ENCODE measurements at places on chromosomes 12 and 14.

DNA sequence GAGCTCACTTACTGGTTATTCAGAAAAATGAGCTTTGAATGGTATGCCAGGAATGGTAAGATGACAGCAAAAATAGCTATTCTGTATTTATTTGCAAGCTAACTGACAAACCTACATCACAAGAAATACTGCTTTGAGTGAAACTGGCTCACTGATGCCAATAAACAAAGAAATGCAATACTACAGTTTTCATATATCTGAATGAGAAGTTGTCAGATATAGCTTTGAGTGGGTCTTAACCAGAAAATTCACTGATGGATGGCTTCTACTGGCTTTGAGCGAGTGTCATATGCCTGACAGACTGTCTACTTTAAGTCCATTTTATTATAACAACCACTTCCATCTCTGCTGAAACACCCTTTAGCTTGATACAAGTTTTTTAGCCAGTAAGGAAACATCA lies 330.1 kb downstream of the NELL2 start:
- DNase-seq = no peak

- DNase-seq = no peak
These were observed 6.5 kb upstream of the VTI1B start for GRCh38 chr14:67680941-67681340.

GRCh38 chr14:92153581-92153980 lies 31.8 kb downstream of the CPSF2 start:
- DNase-seq = no peak

- no peak for DNase-seq
These were observed 5.8 kb upstream of the PUS1 start for GRCh38 chr12:131923260-131923659.

DNA sequence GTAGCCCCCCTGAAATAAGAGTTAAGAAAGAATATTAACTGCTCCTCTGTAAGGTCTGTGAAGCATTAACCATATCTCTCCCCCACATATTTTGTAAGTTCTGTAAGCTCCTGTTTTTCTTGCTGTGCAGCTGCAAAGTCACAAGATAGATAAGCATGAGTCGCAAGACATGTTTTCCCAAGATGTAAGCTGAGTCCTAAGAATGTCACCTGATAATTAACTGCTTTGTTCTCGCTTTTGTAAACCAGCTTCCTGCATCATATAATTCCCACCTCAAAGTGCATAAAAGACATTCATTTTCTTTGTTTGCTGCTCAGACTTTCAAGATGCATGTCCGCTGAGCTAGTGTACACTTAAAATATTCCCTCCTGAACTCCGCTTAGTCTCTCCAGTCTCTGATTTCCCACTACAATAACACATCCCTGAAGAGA lies 27.0 kb upstream of the PHC1 start:
- DNase-seq = no peak

DNA sequence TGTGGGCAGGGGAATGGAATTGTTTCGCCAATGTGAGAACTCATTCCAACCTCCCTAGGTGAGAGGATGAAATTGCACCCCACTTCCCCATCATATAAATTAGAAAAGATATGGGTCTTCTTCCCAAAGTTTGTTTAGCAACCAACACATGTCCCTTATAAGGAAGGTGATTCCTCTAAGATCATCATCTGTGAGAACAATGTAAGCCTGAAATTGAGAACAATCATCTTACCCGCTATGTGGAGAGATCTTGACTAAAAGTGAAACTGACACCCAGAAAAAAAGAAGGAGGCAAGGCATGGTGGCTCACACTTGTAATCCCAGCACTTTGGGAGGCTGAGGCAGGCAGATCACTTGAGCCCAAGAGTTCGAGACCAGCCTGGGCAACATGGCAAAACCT lies 173.2 kb upstream of the HMGA2 start:
- DNase-seq = no peak

DNA sequence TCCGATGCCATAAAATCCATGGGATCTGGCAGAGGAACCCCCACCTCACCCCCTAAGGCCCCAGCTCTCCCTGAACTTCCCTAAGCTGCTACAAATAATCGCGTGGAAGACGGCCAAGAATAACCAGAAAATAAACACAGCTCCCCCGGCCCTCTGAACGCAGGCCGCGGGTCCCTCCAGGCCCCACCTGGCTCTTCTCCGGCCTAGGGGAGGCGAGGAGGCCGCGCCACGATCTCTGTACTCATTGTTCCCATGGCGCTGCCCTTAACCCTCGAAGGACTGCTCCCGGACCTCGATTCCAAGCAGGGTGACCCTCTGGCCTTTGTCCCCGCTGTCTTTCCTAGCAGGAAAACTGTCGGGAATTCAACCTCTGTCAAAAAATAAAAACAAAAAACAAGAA lies 33.9 kb upstream of the TBX5 start:
- DNase-seq = no peak

GRCh38 chr14:51176839-51177238 lies 63.2 kb upstream of the TMX1 start:
- no peak for DNase-seq

DNA sequence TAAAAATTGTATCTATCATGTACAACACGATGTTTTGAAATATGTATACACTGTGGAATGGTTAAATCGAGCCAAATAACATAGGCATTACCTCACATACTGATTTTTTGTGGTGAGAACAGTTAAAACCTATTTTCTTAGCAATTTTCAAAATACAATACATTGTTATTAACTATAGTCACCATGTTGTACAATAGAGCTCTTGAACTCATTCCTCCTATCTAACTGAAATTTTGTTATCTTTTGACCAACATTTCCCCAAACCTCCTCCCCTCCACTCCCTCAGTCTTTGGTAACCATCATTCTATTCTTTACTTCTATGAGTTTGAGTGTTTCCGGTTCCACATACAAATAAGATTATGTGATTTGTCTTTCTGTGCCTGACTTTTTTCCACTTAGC lies 6.8 kb upstream of the SLC38A2 start:
- DNase-seq = no peak

DNA sequence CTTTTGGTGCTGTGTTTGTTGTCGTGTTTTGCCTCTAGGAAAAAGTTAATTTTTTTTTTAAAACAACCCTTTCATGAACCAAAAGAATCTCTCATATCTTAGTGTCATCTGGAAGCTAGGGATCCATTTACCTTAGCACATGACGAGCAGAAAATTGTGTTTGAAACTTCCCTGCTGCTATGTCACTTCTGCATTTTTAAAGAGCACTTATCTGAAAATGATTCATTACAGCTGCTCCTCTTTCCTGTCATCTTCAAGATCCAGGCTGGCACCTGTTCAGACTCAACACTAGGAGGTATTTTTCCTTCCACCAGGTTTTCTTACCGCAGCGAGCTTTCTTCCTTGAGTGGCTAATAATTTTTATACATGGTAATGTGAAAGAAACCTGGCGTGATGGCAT lies 67.0 kb downstream of the EML1 start:
- no peak for DNase-seq

- DNase-seq = no peak
These were observed 82.7 kb downstream of the FUT8 start for GRCh38 chr14:65495196-65495595.

GRCh38 chr12:13440844-13441243 lies 244.3 kb downstream of the EMP1 start:
- no peak for DNase-seq

GRCh38 chr14:45868377-45868776 lies 615.4 kb upstream of the MIS18BP1 start:
- DNase-seq = no peak

- no peak for DNase-seq
These were observed 378.8 kb upstream of the DCN start for GRCh38 chr12:91561301-91561957.

GRCh38 chr12:111074559-111074958 lies 154.2 kb upstream of the MYL2 start:
- DNase-seq = no peak

DNA sequence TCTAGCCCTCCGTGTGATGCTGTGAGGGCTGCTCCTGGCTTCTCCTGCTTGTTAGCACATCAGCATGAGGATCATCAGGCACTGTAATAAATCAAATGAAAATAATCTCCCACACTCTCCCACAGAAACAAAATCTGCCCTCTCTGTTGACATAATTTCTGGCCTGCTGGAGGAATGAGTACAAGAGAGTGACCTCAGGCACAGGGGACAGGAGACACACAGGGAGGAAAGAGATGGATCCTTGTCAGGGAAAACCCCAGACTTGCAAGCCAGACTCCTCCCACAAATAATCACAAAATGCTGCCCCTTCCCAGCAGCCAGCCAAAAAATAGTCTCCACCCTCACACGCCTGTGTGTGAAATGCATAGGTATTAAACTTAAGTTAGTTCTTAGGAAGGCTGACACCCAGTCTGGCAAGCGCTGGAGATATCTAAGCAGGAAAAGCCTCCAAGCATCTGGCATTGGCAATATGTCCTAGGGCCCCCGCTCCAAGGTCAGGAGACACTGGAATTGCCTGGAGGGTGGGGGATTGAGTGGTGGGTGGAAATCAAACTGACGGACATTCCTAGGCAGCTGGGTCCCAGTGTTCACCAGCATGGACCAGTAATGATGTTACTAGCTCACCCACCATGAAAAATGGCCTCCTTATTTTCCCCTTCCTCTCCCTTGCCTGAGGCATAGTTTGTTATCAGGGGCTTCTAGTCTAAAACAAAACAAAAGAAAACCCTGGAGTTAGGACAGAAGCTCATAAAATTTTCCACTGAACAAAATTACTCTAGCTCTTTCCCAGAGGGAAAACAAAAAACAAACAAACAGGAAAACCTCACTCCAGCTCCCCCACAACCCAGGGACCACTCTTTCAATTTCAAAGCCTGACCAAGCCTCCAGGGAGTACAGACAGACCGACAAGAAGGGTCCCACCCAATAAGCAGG lies 22.0 kb downstream of the SMUG1 start:
- no peak for DNase-seq

- DNase-seq = no peak
These were observed 78.3 kb upstream of the ANO4 start for GRCh38 chr12:100715976-100716944.

- DNase-seq = no peak
These were observed 63.8 kb downstream of the FAR2 start for GRCh38 chr12:29212682-29213403.

GRCh38 chr14:59091404-59091803 lies 97.1 kb upstream of the DAAM1 start:
- no peak for DNase-seq

DNA sequence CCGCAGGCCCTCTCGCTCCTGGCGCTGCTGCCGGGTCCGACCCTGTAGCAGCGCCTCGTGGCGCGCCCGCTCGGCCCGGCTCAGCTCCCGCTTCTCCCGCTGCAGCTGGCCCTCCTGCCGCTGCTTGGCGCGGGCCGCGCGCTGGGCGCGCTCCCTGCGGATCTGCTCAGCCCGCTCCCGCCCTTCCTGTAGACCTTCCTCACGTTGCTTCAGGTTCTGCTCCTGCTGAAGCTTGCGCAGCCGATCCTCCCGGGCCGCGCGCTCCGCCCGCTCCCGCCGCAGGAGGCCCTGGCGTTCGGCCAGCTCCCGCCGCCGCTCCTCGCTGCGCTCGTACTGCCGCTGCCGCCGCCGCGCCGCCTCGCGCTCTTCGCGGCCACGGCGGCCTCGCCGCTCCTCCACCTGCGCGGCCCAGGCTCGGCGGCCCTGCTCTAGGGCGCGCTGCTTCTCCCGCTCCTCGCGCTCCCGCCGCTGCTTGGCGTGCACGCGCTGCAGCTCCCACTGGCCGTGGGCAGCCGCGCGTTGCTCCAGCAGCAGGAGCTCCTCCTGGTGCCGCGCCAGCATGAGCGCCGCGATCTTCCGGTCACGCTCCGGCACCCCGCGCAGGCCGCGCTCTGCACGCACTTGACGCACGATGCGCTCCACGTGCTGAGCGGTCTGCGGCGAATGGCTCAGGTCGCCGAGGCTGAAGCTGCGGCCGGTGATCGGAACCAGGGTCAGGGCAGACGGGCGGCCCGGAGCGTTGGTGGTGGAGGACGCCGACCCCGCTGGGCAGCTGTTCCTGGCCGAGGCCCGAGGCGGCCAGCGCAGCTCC lies 2.4 kb downstream of the CCDC177 start:
- no peak for DNase-seq

GRCh38 chr14:68888883-68889282 lies 90.2 kb downstream of the ACTN1 start:
- no peak for DNase-seq

DNA sequence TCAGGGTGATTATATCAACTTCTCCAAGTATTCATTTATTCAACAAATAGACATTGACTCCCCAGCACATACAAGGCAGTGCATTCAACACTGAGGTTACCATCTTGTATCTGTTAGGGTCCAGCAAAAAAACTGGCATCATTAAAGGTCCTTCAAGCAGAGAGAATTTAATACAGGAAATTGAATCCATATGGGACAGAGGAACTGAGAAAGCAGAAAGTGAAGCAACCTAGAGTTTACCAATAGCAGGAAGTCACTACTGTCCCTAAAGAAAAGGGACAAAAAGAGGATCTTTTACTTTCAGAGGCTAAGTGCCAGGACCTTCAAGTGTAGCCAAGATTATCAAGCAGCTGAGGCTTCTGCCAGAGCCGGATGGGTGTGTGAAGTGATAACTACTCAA lies 237.8 kb upstream of the TBX3 start:
- no peak for DNase-seq

GRCh38 chr12:43969882-43970281 lies 134.0 kb downstream of the TMEM117 start:
- no peak for DNase-seq

DNA sequence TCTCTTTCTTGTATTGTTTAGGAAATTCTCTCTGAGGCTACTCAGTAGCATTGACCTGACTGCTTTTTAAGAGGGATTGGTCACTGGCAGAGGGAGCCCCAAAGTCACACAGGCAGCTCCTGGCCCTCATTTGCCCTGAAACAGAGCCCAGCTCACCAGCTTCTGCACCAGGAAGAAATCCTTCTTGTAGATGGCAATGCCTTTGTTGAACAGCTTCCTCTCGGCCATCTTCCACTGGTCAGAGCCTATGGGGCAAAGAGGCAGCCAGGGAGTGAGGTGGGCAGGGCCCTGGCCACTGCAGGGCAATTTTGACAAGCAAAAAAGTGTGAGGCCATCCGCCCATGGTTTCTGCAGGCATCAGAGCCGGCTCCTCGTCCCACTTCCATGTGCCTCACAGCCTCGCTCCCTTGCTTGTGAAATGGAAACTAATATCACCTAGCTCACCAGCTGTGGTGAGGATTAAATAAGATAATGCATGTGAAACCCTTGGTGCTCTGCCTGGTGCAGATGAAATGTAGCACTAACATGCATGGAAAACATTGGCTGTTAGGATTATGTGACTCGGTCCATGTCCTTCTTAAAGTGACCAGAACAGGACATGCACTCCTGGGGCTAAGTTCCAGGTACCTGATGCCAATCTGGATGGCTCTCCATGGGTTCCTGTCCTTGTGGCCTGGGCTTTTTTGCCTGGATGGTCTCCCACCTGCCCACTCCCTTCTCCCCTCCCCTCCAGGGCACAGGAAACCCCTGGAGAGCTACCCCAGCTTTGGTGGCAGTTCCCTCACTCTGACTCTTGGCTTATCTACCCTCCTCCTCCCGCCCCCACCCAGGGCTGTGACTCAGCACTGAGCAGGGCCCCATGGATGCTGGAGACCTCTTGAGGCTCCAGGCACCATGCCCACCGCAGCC lies 11.2 kb upstream of the PNMA1 start:
- no peak for DNase-seq
